ENCODE measurements at places on chromosomes 7 and 10.

GRCh38 chr7:28641752-28642545 is 229.6 kb downstream of the CREB5 start:
- no peak for DNase-seq

- no peak for DNase-seq
Measured at GRCh38 chr10:72276421-72277339, 3.0 kb downstream of the DDIT4 start.

- no peak for DNase-seq
Measured at GRCh38 chr10:2953495-2953894, 113.9 kb upstream of the PFKP start.

GRCh38 chr7:22480523-22481075 is 19.4 kb downstream of the STEAP1B start:
- DNase-seq, result no peak

GRCh38 chr10:114650266-114650665 is 7.8 kb downstream of the ABLIM1 start:
- DNase-seq, result no peak

DNA sequence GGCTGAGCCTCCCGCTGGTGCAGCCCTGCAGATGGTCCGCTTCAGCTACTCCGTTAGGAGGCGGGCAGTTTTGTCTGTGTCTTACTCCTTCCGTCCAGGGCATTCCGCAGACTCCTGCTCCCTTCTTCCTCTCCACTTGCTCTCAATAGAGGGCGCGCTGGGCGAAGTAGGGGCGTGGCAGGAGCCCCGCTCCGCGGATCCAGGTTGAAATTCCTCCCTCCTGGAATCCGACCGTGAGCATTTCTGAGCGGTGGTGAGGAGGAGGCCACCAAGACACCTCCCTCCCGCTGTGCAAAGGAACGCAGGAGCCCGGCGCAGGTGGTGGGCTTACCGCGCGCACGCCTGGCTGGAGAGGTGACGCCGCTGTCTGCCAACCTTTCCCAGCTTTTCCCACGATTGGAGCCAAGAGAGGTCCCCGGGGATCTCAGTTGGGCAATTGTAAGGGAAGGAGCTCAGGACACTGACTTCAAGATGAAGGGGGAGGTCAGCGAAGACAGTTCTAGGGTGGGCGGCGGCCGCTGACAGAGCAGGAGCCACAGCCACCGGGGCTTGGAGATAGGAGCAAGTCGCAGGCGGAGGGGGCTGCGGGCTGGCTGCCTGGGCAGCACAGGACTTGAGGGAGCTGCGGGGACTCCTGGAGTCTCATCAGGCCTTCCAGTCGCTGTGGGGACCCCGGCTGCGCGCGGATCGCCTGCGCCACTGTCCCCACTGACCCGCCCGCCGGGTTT is 1011.3 kb downstream of the XPNPEP1 start:
- DNase-seq, result no peak

DNA sequence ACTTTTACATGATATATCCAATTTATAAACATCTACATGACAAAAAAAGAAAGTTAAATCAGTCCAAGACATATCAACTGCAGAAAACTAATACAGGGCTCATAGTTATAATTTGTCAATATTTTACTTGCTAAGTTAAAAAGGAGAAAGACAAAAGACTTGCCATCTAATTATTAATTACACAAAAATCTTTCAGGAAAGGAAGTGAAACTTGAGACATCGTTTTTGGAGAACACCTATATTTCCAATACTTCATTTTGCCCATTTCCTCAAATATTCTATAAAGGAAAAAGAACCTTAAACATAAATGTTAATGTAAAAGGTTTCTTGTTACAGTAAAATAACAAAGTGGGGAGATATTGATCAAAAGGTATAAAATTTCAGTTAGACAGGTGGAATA is 148.7 kb downstream of the CACNA2D1 start:
- DNase-seq, result no peak

- DNase-seq, result no peak
Measured at GRCh38 chr10:33860552-33860951, 526.1 kb upstream of the NRP1 start.

GRCh38 chr7:50618281-50618680 is 53.1 kb upstream of the DDC start:
- DNase-seq, result no peak

DNA sequence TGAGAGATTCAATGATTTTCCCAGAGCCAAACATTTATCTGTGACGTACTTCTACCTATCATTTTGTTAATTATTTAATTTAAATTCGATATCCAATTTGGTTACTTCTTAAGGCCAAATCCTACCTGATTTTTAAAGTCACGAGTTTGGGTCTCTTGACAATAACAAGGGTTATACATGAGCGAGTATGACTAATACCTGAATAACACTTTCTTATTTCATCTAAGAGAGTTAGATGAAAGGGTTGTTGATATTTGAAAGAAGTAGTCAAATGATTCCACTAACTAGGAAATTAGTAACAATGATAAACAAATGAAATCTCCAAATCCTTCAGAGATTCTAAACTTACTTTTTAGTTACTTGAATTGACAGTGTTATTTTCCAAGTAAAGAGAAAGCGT is 1086.9 kb downstream of the XPNPEP1 start:
- no peak for DNase-seq

GRCh38 chr10:125721035-125721434 is 1.5 kb downstream of the EDRF1 start:
- DNase-seq, result no peak
